Fibroblast of lung (primary cell): ENCODE measurements at places on chromosomes 16 and 17.

- no peak for DNase-seq
These were observed 104.7 kb downstream of the LITAF start for GRCh38 chr16:11481987-11482386.

- DNase-seq, result peak; percentile 71
These were observed 43.6 kb downstream of the RNF157 start for GRCh38 chr17:76196675-76197074.

DNA sequence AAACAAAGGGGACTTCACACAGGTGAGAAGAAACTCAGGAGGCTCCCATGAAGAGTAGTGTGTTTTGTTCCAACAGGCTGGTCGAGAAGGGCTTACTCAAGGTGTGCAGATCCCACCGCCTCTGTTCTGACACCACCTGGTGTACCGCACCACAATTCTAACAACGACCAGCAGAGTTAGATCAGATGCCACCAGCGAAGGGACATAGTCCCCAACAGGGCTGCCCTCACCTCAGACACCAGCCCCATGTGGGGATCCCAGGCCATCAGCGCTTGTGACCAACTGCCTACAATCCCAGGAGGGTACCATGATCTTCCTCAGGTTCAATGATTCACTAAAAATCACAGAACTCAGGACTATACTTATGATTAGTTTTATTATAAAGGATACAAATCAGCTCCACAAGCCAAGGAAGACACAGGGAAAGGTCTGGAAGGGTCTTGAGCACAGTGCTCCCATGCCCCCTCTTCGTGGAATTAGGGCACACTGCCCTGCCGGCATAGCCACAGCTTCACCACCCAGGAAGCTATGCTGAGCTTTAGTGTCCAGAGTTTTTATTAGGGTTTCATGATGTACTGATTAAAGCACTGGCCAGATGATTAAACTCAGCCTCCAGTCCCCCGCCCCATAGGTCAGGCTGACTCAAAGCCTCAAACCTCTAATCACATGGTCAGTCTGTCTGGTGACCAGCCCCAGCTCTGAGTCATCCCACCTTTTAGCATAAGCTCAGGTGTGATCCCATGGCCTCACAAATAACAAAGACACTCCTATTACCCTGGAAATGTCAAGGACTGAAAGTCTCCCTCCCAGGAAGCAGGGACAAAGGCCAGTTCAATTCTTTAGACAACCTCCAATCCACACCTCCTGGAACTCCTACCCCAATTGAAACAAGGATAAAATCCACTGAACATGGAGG is 26.0 kb downstream of the TRIM25 start:
- DNase-seq, result no peak

- no peak for DNase-seq
These were observed 310.6 kb downstream of the MAP2K6 start for GRCh38 chr17:69725146-69725545.

- no peak for DNase-seq
These were observed 4.0 kb downstream of the ENGASE start for GRCh38 chr17:79078476-79079190.
